ENCODE measurements at places on chromosomes 7 and 10.

- DNase-seq = no peak
These were observed 6.8 kb upstream of the GJD4 start for GRCh38 chr10:35598379-35598778.

DNA sequence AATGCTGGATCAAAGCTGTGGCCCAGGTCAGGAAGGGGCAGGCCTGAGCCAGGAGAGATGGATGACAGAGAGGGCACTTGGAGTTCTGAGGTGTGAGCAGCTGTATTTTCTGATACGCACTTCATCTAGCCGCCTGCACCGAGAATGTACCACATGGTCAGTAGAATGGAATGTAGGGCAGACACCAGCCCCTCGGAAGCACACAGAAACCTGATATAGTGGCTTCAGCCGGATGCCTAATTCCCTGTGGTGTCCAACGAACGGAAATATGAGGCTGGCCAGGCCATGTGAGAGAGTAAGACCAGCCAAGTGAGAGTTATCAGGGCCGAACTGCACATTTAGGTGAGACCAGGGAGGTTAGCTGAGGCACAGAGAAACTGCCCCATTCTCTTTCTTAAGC lies 46.7 kb upstream of the PLCE1 start:
- no peak for DNase-seq

- DNase-seq = no peak
These were observed 320.4 kb downstream of the GLRX3 start for GRCh38 chr10:130456616-130457015.

DNA sequence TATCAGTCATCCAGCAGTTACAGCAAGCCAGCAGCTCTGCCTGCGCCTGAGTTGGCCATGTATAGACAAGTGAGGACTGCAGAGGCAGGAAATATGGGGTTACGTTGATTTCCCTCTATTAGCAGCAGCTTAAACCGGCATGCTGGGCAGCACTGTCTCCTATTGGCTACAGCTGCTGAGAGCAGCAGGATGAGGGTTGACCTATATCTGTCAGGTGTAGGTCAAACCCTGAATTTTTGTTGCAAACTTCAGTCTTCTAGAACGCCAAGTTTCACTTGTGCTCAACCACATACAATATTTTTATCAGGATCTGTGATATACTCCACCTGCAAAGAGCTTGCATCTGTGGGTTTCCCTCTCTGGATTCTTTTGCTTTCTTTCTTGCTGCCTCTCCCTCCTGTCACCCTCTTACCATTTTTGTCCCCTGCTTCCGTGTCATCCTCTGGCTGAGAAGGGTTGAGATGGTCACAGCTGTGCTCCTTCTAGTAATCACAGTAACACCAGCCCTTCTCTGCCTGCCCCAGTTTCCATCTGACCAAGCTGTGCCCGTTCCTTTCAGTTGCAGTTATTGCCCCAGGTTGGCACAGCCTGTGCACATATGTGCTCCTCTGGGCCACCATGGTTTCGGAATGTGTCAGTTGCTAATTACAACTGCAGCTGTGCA lies 23.8 kb upstream of the GLCCI1 start:
- DNase-seq = peak; percentile 15

- no peak for DNase-seq
These were observed 77.9 kb downstream of the AVL9 start for GRCh38 chr7:32573110-32573687.

DNA sequence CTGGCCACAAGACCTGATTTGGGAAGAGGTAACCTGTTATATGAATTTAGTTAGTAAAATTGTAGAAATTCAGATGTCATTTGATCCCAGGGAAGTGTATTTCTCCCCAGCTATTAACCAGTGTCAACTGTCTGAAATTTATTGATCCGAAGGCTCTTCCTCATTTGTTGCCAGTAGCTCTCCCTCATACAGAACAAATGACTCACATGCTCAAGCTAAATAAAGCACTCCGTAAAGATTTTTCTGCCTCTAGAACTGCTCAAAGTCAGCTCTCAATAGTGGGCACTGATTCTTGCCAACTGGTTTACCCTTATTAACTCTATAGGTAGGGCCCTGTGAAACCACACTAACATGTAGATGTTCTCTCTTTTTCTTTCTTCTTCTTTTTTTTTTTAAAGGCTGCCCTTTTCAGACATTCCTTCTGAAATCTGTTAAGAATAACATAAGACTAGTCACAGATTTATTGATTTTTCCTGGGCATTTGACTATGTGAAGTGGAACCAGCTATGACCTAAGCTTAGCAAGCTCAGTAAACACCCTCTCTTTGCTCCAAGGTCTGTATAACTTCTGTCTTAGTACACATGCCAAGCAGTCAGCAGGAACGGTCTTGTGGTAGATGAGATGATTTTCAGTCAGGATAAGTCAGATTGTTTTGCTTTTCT lies 21.8 kb downstream of the RPA3 start:
- DNase-seq = no peak

DNA sequence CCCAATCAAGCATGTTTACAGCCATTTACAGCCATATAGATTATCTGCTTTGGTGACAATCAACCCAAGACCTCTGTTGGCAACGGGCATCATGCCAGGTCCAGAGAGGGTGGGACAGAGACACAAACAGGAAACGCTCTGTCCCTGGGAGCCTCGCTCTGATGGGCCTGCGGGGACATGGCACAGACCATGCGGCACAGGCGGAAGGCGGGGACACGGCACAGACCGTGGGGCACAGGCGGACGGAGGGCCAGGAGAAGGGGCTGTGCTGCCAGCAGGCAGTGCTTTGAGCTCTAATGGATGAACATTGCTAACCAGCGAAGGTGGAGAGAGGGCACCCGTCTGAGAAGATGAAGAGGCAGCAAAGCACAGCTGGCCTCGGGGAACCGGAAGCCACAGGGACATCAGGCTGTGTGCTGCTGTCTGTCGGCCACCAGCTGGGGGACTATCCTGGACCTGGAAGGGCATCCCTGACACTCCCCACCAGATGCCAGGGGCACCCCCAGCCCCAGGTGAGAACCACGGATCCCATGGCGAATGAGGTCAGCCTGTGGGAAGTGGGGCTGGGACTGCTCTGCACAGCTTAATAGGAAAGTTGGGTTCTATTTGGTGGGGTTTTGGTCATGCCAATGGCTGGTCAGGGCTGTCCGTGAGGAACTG lies 61.0 kb downstream of the DIP2C start:
- DNase-seq = no peak

DNA sequence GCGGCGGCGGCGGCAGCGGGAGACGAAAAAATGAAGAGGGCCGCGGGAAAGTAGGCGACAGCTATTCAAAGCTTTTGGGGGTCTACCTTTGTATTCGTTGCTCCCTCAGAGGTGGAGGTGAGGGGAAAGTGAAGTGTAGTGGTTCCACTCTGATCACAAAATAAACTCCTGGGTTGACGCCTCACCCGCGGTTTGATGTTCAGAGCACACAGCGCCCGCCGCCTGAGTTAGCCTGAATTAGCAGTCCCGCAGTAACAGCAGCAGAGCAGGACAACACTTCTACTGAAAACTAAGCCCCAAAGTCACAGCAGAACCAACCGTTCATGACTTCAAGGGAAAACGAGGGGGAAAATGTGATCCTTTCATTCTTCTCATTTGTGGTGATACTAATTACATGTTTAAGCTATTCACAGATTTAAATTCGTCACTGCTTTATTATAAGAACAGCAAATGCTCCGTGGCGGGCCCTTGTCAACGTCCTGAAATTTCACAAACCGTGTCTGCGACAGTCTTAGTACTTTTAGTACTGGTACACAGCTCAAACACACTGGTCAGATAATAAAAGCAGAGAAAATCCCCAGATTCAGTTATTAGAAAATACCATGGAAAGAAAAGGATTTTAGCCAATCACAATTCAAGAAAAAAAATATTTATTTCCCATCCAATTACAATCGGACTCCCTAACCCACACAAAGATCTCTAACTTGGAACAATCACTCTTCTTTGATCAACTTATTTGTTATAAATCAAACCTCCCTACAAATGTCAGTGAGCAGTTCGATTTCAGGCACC lies 563 bp upstream of the JMJD1C start:
- DNase-seq = peak; percentile 52

DNA sequence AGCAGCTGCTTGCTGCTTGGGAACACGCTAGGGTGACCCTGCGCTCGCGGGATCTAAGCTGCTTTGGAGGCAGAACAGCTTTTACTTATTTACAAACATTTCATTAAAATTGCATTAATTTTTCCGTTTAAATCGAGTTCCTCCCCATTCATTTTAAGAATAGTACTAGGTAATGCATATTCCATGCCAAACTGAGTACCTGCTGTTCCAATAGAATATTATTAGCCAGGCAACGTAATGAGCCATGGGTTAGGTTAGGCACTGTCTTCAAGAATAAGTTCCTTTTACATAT lies 860 bp downstream of the EXOC6 start:
- no peak for DNase-seq

GRCh38 chr10:37754538-37755323 lies 102.7 kb downstream of the ZNF248 start:
- DNase-seq = no peak

GRCh38 chr7:121019018-121019417 lies 30.5 kb downstream of the CPED1 start:
- DNase-seq = no peak

DNA sequence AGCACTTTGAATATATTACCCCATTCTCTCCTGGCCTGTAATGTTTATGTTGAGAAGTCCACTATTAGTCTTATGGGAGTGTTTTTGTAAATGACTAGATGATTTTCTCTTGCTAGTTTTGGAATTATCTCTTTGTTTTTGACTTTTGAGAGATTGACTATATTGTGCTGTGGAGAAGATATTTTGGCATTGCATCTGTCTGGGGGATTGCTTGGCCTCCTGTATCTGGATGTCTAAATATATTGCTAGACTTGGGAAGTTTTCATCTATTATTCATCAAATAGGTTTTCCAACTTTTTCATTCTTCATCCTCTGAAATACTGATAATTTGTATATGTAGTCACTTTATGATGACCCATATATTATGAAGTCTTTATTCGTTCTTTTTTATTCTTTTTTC lies 277.1 kb upstream of the PCDH15 start:
- DNase-seq = no peak

- no peak for DNase-seq
These were observed 20.9 kb downstream of the ANKIB1 start for GRCh38 chr7:92266415-92267241.

GRCh38 chr10:33234831-33235237 lies 99.6 kb downstream of the NRP1 start:
- DNase-seq = no peak

DNA sequence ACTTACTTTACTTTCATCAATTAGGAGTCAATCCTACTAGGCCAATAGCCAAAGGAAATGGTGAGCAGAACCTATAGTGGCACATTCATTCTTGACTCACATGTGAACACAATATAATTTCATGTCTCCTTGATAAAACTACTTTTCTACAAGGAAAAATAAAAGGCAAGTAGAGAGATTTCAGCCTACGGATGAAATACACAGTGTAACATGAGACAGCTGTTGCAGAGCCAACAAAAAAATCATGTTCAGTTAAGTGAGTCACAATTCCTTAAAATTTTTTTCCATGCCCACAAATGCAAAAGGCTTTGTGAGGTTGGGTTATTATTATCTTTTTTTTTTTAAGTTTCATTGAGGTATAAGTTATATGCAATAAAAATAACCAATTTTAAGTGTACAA lies 54.8 kb downstream of the GPR141 start:
- DNase-seq = no peak

DNA sequence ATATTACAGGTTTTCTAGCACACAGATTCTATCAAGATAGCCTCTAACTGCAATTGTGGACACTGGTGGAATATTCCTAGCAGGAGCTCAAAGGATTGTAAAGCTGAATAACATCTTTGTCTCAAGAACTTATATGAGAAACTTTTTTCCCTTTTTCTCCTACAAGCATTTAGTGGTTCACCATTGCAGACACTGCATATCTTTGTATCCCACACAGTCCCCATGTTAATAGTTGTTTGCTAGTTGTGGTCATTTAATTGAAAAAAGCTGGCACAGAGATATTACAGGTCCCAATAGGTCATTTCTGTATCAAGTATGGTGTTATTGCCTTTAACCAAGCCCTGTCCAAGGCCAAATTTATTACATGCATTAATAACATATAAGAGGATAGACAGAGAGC lies 226.2 kb upstream of the TCF7L2 start:
- no peak for DNase-seq

DNA sequence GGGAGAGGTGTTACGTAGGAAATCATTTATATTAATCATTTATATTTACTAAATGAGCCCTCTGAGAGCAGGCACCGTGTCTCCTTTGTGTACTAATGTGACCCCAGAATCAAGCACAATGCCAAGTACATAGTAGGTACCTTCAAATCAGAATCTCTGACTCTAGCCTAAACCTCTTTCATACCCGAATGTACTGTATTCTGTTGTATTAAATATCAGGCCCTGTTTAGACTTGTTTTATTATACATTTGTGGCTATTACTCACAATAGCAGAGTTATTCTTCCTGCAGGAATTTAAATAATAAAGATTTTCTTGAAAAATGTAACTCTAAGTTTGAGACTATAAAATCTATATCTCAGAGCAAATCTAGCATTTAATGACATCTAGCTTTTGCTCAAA lies 297.3 kb downstream of the EXOC4 start:
- DNase-seq = no peak

GRCh38 chr7:149280661-149281507 lies 18.9 kb downstream of the ZNF783 start:
- DNase-seq = no peak

DNA sequence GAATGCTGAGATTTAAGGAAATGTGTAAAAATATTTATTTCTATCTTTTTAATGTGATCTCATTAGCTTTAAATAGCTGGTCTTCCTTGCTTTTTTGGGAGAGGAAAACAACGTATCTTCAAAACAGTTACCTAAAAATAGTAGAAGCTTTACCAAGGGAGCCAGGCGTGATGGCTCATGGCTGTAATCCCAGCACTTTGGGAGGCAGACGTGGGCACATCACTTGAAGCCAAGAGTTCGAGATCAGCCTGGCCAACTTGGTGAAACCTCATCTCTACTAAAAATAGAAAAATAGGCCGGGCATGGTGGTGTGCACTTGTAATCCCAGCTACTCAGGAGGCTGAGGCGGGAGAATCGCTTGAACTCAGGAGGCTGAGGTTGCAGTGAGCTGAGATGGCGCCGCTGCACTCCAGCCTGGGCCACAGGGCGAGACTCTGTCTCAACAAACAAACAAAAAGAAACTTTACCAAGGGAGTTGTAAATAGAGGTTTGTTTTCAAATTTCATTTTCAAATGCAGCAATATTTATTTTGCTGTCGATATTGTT lies 48.4 kb upstream of the ITGB1 start:
- no peak for DNase-seq

- no peak for DNase-seq
These were observed 204.6 kb downstream of the HDAC9 start for GRCh38 chr7:18700147-18700546.

- no peak for DNase-seq
These were observed 220.9 kb downstream of the RNLS start for GRCh38 chr10:88361995-88362807.

- no peak for DNase-seq
These were observed 322.7 kb upstream of the PFKP start for GRCh38 chr10:2744547-2745200.

DNA sequence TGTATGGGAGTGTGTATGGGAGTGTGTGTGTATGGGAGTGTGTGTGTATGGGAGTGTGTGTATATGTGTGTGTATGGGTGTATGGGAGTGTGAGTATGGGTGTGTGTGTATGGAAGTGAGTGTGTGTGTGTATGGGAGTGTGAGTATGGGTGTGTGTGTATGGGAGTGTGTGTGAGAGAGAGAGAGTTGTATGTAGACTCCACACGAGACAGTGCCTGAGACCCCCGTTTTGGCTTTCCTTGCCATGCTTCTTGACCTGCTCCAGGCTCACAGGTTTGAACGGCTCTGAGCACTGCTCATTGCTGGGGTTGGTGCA lies 49.7 kb downstream of the COL17A1 start:
- no peak for DNase-seq

Measured in CD8-positive, alpha-beta T cell (primary cell).